ENCODE measurements at places on chromosomes 1 and 21. TPM values are rescaled to one million over a fixed set of nuclear protein-coding genes. Genes with fewer than 3 reads are reported as not detected.
A peak's percentile ranks its signal among the peaks of the same experiment; 100 is the strongest.

The DIRAS3 gene
- total RNA-seq, result 2.7 TPM

The FBXO2 gene
- total RNA-seq, result 3.5 TPM

The TLCD4 gene
- total RNA-seq, result 18.2 TPM

The CXADR gene
- total RNA-seq, result 80.8 TPM

The JAM2 gene
- 17.4 TPM for total RNA-seq

The XCL2 gene
- not detected for total RNA-seq

DNA sequence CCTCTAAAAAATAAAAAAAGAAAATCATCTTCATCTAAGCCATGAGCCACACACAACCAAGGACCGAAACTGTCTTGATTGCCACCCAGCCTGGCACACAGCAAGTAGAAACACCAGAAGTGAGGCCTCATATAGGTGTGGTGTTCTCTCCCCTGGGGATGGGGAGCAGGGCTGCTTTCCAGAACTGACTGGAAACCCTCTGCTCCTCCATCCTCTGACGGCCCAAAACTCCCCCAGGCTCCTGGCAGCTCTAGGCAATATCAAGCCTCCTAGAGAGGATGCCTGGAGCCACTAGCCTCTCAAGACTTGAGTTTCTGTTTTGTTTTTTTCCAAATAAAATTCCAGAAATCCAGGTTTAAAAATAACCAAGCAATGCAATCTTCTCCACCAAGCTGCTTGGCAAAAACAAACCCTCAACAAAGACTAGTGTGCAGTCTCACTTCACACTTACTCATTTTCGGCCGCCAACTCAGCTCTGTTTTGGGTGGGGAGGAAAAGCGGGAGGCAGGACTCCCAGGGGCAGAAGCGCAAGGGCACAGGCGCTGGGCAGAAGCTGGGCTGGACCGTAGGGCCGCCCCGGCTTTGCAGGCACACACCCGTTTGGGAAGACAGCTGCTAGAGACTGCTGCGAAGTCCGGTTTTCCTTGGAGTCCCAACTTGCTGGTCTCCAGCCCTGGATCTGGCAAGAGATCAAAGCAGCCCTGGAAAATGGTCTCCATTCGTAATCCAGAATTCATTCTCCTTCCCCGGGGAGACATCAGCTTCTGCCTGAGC, 78.2 kb upstream of the CAPZB start:
- peak; percentile 58 for DNase-seq

- no peak for DNase-seq
Observed at GRCh38 chr1:95451054-95451453, 217.0 kb downstream of the RWDD3 start.

- DNase-seq, result no peak
Observed at GRCh38 chr1:32554288-32554687, 15.1 kb downstream of the ZBTB8A start.

DNA sequence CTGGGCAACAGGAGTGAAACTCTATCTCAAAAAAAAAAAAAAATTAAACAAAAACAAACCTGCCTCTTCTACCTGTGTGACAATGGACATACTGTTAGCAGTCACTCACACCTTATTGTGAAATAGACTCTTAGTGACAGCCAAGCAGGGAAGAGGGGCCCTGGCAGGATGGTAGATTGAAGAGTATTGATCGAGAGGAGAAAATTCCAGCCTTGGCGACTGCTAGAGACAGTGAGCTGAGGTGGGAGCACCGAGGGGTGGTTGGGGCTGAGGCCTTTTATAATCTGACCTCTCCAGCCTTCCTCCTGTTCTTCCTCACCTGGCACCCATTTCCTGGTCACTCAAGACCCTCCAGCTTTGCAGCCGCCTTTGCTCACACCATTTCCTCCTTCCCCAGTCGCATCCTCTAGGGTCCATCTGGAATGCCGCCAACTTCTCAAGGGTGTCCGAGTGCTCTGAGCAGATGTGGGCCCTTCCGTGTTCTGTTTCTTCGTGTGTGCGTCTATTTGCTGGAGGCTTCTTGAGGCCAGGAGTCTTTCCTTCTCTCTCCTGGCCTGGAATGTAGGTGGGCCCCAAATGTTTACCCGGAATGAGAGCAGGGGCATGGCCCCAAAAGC, 196.9 kb upstream of the TMEM51 start:
- DNase-seq, result no peak

DNA sequence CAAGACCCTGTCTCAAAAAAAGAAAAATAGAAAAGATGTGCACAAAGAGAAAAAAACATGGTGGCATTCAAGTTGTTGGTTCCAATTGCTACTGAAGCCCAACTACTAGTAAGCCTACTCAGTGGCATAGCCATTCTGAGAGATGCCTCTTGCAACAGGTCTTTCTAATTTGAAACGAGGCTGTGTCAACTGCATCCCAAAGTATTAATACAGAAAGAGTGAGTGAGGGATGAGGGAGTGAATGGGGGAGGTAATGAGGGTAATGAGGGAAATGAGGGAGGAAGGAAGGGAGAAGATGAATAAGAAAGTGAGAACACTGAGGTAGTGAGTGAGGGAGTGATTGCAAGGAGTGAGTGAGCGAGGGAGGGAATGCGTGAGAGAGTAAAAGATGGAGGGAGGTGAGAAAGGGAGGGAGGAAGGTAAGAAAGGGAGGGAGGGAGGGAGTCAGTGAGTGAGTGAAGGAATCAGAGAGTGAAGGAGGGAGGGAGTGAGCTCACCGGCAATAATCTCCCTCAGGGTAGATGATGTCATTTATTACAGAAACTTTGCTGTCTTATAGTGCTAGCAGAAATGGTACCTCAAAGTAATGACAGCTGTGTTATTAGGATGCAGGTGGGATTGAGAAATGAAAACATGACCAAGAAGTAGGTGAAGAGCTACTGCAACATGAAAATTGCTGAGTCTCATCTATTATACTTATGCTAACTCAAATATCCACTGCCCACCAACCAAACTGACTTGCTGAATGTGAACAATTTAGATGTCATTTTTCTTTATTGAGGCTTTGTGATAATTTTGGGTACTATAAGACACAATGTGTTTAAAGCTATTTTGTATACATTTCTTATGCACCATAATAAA, 75.6 kb upstream of the ADAM30 start:
- DNase-seq, result no peak
